ENCODE measurements at places on chromosomes 5 and 9.
A peak's percentile ranks its signal among the peaks of the same experiment; 100 is the strongest.

- no peak for DNase-seq
Observed at GRCh38 chr5:106106384-106106783, 1564.4 kb downstream of the EFNA5 start.

GRCh38 chr5:91106842-91107511, 276.1 kb downstream of the ARRDC3 start:
- DNase-seq: no peak

- DNase-seq: no peak
Observed at GRCh38 chr9:134225816-134226215, 61.5 kb upstream of the RNU6ATAC start.

- DNase-seq: no peak
Observed at GRCh38 chr5:96384353-96384752, 48.7 kb downstream of the PCSK1 start.

DNA sequence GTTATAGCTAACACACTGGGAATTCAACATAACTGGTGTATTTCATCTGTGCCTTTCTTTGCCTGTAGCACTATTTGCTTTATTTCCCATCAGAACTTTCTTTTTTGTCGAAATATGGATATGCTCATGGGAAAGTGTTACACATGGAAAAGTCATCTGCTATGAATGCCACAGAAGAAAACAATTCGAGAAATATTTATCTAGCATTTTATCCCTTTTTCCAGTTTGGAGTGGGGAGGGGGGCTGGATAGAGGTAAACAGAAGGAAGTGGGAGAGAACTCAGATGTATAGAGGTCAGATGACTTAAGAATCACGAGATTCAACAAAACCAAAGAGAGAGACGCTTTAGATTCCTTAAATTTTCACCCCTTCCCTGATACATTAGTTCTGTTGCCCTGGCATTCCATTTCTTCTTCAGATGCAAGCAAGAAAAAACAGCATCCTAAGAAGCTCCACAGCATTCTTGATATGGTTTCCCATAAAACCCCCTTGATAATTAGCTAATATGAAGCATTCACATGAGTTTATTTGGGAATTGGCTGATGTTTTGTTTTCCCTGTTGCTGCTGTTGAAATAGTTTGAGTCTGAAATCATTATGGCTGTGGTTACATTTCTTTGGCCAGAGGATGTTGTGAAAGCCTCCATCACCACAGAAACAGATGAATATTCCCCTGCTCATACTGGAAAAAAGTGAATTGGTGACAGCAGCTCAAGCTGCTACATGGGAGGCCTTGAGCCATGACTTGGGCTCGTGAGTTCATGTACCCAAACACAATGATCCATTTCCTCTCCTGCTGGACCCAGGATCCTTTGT, 335.8 kb upstream of the DAB2 start:
- DNase-seq: no peak

- no peak for DNase-seq
Observed at GRCh38 chr9:98438666-98439065, 183.2 kb upstream of the TBC1D2 start.

DNA sequence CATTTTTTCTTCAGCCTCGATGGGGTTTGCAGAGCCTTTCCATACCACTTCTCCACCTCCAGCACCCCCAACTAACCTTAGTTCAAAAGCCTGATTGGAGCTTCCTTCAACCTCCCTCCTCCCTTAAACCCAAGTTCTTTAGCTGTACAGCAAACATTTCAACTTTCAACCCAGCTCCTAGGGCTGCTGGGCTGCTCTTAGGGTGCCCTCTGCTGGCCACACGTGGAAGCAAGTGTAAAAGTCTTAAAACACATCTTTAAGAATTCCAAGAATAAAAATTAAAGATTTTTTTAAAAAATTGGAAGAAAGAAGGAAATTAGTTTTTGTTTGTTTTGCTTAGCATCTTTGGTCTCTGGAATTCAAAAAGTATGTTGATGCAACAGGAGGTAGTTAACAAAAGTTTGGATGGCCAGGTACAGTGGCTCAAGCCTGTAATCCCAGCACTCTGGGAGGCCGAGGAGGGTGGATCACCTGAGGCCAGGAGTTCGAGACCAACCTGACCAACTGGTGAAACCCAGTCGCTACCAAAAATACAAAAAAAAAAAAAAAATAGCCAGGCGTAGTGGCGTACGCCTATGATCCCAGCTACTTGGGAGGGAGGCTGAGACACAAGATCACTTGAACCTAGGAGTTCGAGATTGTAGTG, 15.5 kb upstream of the HSD17B3 start:
- DNase-seq: peak; percentile 54

GRCh38 chr5:36854402-36855140, 22.0 kb upstream of the NIPBL start:
- DNase-seq: no peak

DNA sequence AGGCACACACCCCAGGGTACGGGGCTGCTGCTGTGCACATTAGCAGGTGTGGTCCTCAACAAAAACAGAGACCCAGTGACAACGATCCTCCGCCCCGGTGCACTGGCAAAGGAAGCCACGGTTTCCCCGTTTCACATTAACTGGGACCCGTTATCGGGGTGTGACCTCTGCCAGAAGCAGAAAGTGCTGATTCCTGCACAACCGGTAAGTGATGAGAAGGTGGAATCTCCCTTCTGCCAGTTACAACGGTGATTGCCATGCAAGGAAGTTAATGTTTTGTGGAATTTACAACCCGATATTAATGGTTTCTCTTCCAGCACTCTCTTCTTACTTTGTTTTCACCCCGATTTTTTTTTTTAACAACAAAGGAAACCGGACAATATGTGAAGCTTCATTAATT, 294.9 kb upstream of the IRX1 start:
- DNase-seq: no peak

GRCh38 chr5:16981700-16982099, 45.6 kb upstream of the MYO10 start:
- no peak for DNase-seq

GRCh38 chr5:119405419-119405818, 46.9 kb upstream of the HSD17B4 start:
- DNase-seq: no peak

DNA sequence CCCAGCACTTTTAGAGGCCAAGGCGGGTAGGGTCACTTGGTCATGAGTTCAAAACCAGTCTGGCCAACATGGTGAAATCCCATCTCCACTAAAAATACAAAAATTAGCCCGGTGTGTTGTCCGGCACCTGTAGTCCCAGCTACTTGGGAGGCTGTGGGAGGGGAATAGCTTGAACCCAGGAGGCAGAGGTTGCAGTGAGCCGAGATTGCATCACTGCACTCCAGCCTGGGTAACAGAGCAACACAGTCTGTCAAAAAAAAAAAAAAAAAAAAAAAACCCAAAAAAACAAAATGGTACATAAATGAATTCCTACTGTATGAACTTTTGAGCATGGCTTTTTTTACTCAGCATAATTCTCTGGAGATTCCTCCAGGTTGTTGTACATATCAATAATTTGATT, 37.6 kb upstream of the PCAT7 start:
- no peak for DNase-seq

GRCh38 chr9:128275198-128276007, at the start of gene GOLGA2:
TSS of gene GOLGA2 (minus strand) at chr9:128276007. CDS start at chr9:128275976, 31 bp downstream.
- no peak for DNase-seq

DNA sequence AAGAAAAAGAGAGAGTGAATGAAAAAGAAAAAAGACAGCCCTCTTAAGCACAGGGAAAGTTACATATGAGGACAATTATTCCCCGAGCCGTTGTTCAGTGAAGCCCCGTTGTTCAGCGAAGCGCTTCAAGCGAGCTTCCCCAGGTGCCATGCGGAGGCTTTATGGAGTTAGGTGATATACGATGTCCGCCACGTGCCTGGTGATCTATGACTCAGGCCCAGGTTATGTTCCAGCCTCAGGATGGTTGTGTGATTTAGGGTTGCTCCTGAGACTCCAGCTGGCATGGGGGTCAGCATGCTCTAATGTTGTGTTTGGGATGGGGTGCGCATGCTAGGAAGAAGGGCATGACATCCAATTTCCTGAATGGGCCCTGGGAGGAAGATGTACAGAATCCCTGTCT, 365.6 kb downstream of the CDK5RAP2 start:
- no peak for DNase-seq

DNA sequence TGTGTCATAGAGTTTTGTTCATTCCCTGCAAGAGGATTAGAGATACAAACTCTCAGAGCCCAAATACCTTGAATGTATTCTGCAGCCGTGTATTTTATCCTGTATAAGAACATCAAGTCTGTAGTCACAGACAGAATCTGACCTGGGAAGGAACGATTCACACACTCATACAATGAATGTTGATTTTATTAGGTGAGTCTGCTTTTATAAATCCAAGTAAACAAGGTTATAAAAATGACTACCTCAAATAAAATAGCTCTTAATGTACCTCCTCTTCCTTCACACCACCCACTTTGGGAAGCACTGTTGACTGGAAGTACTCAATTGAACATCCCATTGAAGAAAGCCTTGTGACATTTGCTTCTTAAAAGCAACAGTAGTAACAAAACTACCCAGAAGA, 11.9 kb downstream of the SLC46A2 start:
- no peak for DNase-seq

DNA sequence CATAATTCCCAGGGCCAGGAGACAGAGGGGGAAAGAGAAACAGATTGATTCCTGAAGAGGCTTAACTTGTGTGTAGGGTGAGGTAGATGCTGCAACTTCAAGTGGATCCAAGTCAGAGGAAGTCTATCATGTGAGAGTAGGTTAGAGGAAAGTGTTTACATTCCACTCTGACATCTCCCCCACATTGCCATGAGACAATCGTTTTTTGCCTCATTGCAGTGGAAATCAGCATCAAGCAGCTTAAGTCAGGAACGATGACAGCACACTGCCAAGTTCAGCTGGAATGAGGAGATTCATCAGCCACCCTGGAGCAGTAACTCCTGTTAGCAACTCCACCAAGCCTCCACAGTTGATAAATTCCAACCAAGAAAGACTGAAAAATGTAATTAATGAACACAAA, 689.7 kb upstream of the MEF2C start:
- DNase-seq: no peak

DNA sequence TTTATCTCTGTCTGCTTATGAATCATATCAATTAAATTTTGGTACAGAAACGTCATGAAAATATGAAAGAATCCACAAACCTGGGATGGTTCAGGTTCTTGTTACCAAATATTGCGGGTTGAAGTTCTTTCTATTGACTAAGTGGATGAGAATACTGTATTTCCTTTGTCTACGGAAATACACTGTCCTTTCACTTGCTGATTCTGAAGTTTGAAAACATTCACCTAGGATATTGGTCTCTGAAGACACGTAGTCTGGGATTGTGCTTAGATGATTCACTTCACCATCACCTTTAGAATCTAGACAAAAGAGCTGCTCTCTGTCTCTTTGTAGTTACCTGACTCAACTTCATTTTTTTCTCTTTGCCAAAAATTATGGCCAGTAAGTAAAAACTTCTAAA, 222.4 kb downstream of the FBN2 start:
- no peak for DNase-seq

DNA sequence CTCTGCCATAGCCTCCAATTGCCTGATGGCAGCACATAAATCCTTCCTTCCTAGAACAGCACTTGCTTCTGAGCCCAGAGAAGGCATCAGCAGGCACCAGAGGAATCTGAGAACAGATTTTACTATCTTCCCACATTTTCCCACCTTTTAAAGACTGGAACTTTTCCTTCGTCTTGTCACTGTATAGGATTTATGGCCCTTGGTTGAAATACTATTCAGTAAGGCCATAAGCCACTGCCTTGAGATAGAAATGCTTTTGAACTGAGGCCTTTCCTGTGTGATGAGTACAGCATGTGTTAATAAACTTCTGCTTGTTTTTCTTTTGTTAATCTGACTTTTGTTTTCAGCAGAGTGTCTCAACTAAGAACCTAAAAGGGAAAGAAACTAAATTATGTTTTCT, 84.3 kb downstream of the MRPS27 start:
- DNase-seq: no peak

DNA sequence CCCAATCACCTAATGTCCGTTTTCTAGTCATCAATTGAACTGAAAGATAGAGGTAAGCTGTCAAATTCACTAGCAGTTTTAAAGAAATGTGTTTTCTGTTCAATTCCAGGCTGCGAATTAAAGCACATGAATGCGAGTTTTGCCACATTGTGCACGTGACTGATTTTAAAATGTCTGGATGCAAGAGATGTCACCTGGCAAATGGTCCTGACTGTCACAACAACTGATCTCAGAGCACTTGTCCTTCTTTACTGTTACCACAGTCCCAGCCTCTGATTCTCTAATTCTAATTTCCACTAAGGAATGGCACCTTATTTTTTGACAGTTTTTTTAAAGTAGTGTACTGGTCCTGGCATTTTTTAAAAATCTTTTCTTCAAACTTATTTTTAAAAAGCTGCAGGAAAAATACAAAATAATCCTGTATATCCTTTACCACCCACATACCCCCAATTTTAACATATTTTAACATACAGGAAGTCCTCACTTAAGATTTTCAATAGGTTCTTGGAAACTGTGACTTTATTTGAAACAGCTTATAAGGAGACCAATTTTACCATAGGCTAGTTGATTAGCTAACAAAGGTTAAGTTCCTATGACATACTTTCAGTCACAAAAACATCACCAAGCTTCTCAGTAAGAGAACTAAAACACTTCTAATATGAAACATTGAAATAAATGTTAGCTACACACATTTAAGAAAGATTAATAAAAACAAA, 1364.3 kb downstream of the EFNA5 start:
- no peak for DNase-seq

- no peak for DNase-seq
Observed at GRCh38 chr5:75538211-75538610, 26.5 kb downstream of the POLK start.

GRCh38 chr5:141691286-141691866, 9.3 kb upstream of the ARAP3 start:
- DNase-seq: no peak

- no peak for DNase-seq
Observed at GRCh38 chr5:75566710-75567309, 44.4 kb upstream of the ANKDD1B start.

GRCh38 chr5:3827624-3828023, 232.0 kb downstream of the IRX1 start:
- DNase-seq: no peak

GRCh38 chr9:116162241-116162781, 8.7 kb downstream of the PAPPA start:
- no peak for DNase-seq

DNA sequence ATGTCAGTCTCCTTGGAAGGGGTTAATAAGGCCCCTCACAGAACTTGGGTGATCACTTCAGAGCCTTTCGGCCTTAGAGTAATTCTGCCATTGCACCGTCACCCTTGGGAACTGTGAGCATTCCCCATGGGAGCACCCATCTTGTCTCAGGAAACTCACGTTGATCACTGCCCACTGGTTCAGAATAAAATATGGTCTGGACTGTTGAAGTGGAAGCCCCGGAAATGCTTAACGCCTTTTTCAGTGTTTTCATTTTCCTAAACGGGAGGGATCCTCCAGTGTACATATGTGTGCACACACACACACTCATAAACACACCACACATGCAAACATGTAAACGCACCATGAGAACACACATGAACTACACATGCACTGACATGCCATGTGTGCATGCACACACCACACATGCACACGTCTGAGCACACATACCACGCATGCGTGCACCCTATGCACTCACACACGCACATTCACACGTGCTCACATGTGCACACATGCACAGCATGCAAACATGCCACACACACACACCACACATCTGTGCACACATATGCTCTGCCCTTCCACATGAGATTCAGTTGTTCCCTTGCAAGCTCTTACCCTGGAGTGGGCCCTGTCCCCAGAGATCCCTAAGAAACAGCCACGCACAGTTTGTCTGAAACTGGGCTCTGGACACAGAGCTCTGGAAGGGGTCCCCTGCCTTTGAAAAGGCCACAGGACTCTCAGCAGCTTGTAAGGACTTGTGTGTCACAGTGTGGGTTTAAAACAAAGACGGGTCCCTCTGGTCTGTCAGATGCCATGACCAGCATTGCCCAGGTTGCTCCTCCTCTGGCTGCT, 17.0 kb downstream of the MRPL36 start:
- no peak for DNase-seq
